ENCODE measurements at places on chromosomes 12 and 14.

- DNase-seq, result no peak
Measured at GRCh38 chr12:62256408-62257096, 3.7 kb upstream of the USP15 start.

DNA sequence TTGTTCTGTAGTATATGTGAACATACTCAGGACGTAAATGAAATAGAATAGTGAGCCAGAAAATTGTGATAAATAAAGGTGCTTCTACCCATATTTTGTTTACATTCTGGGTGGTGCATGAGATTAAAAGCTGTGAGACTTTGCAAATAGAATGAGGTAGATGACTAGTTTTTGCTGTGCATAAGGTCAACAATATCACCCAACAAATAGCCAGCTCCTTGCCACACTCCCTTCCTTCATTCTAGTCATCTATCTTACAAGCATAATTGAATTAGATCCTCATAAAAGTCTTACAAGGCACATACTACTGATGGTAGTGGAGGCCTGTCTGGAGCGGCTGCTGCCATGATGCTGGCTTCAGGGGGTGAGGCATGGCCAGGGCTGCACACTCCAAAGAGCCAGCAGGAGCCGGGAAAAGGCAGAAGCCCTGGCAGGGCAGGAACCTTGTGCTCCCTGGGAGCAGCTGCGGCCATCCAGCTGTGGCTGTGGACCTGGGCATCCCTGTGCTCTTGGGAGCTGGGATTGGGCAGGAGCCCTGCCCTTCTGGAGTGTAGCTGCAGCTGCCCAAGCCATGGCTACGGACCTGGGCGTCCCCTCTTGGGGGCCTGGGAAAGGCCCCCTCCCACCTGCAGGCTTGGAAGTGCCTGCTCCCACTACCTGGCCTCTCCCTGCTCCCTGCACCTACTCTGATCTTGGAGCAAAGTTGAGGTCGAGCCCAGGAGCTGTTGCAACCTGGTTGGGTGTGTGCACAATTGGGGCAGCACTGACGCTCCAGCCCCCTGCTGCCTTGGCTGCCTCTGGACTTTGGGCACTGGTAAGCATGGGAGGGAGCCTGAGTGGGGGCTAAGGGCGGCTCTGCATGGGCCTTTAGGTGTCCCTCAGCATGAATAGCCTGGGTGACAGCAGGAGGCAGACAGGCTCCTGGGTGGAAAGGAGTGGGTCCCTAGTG, 112.8 kb downstream of the DACT1 start:
- no peak for DNase-seq

- no peak for DNase-seq
Measured at GRCh38 chr12:121814429-121815119, 10.8 kb downstream of the SETD1B start.

- DNase-seq, result no peak
Measured at GRCh38 chr12:11782914-11783420, 133.5 kb downstream of the ETV6 start.

DNA sequence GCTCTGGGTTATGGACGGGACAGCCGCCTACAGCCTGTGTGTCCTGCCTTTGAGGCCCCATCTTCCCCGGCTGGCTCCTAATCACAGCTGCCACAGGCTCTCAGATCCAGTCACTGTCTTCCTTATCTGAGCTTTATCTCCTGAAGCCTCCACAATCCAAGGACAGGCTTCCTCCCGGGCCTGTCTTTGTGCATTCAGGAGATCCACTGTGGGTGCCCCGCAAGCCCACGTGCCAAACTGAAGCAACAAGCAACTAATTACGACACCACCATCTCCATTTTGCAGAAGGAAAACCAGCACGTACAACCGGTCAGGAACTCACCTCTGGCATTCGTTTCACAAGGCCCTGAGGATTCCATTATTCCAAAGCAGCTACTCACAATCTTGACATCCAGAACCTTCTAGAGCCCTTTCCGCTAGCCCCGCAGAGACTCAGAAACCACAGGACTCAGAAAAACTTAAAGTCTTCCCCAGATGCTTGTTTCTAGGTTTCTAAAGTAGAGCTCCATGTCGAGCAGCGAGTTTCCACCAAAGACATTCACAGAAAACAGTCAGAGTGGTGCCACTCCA, 14.0 kb downstream of the SYNE3 start:
- DNase-seq, result no peak
